Activated CD4-positive, alpha-beta T cell treated with anti-CD3 and anti-CD28 coated beads, Interleukin-2, amount 10 ng/mL, durations not matched to agents 7 days and 5 days (primary cell): ENCODE measurements at places on chromosomes 16 and 17. TPM values are rescaled to one million over a fixed set of nuclear protein-coding genes. Genes with fewer than 3 reads are reported as not detected.

TBC1D3G gene
- total RNA-seq = not detected

HBA2 gene
- not detected for total RNA-seq

TMEM92 gene
- total RNA-seq = not detected

SLC52A1 gene
- total RNA-seq = 0.82 TPM

OSGIN1 gene
- 0.48 TPM for total RNA-seq

KRT31 gene
- total RNA-seq = not detected

GRCh38 chr17:27603880-27604794 is 26.9 kb upstream of the LGALS9 start:
- H3K27me3 ChIP-seq = no peaks in the 10 kb centered on the region
- peaks cover 19% of the 10 kb centered on the region for H3K36me3 ChIP-seq
- no peak for DNase-seq
- no peak overlapping the region for H3K27ac ChIP-seq
- H3K4me1 ChIP-seq = peaks cover 15% of the 10 kb centered on the region

DNA sequence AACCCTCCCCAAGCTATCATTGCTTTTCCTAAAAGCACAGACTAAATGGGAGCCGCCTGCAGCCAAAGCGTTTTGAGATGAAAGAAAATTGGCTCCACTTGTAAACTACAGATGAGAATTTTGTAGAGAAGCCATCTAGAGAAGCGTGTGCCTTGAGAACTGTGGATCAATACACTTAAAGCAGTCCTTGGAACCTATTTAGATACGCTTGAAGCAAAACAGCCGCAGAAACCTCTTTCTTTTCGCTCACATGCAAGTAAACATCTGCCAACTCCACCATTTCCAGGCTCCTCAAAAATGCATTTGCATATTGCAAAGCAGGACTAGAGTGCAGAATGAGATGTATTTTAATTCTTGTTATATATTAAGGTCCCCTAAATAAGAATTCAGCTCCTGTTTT is 13.1 kb downstream of the KIAA0513 start:
- H3K27me3 ChIP-seq = no peaks in the 10 kb centered on the region
- H3K4me1 ChIP-seq = no peaks in the 10 kb centered on the region

DNA sequence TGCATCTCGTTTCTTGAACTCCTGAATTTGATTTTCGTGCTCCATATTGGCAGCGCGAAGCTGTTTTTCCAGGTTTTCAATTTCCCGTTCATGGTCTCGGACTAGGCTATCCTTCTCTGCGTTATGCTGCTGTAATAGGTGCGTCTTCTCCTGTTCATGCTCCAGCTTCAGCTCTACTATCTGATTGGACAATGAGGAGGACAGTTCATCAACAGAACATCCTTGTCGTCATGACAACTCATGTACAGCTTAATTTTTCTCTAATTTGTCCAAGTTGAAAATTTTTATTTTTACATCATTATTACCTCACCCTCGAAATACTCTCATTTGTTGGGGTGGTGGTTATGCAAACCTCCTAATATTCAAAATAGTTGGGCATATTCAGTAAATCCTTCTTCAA is 289.8 kb downstream of the CEP112 start:
- H3K27me3 ChIP-seq = peaks cover 2% of the 10 kb centered on the region
- H3K27ac ChIP-seq = no peak overlapping the region
- H3K4me1 ChIP-seq = no peaks in the 10 kb centered on the region

DNA sequence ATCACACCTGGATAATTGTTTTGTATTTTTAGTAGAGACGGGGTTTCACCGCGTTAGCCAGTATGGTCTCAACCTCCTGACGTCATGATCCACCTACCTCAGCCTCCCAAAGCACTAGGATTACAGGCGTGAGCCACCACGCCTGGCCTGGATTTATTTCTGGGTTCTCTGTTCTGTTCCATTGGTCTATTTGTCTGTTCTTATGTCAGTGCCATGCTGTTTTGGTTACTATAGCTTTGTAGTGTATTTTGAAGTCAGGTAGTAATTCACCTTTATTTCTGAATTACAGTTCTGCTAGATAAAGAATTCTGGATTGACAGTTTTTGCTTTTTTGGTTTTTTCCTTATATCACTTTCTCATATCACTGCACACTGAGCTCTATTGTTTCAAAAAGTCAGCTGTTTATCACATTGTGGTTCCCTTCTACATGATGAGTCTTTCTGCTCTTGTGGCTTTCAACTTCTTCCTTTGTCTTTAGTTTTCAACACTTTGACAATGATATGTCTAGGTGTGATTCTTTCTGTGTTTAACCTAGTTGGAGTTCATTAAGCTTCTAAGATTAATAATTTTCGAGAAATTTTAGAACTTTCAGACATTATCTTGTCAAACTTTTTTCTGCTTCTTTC is 98.2 kb downstream of the CA4 start:
- H3K27me3 ChIP-seq = no peaks in the 10 kb centered on the region
- no peak for DNase-seq
- H3K4me3 ChIP-seq = no peak overlapping the region
- H3K27ac ChIP-seq = no peak overlapping the region

DNA sequence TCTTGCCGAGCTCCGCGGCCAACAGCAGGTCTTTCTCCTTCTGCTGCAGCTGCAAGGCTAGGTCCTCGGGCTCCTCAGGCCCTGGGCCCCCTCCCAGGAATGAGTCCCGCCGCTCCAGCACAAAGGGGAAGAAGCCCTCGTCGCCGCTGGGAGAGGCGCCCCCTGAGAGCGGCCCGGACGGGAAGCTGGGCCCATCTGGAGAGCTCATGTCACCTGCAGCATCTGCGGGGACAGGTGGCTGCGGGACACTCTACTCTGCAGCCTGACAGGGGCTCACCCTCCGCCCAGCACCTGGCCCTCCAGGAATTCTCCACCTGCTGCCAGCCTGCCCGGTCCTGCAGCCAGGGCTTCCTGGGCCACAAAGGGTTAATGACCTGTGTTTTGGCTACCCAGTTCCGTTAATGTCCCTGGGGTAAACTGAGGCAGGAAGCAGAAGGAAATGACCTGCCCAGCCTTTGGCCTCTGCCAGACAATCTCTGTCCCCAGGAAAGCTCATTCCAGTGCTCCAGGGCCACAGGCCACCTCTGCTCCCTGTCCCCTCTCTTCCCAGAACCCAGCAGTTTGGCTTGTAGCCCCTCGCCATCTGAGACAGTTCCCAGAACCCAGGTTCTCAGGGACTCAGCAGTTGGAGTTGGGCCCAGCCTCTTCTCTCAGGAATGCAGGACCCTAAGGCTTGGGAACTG is 1.3 kb downstream of the BICDL2 start:
- H3K27me3 ChIP-seq = peaks cover 76% of the 10 kb centered on the region
- DNase-seq = no peak
- peaks cover 2% of the 10 kb centered on the region for H3K36me3 ChIP-seq
- no peak overlapping the region for H3K27ac ChIP-seq
- H3K4me3 ChIP-seq = no peak overlapping the region

DNA sequence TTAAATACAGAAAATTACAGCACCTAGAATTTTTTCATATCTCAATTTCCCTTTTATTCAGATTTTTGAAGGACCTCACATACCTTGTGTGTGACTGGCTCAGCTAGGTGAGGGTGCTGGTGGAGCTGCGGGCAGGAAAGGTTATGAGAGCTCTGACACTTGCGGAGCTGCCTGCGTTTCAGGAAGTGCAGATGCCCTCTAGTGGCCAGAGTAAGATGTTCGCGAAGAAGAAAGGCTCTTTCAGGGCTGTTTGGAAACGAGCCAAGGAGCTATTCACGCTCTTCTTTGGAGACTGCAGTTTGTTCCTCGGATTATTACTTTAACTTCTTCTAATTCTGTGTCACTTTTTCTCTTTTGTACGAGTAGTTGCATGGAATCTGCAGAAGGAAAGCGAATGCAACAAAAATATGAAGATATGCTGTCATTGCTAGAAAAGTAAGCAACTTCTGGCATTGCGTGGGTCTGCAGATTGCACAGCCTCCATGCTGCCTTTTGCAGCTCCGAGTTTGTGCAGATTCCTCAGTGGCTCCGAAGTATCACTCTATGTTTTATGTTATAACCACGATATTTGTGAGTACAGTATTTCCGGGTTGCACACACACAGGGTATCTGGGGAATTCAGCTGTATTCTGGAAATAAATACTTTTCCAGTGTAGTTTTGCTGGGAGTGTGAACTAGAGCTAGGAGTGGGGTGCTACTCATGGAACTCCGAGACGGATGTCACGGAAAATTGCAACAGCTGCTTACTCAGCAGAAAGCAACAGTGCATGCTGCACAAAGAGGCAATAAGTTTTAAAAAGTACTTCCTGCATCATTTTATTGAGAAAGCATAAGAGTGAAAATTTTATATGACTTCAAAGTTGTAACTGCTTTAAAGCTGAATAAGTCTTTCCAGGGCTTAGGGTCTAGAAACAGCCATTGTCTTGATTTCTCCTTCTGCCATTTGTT is 46.3 kb downstream of the DNAH9 start:
- no peaks in the 10 kb centered on the region for H3K27me3 ChIP-seq
- H3K4me3 ChIP-seq = no peak overlapping the region
- peak; percentile 58 for DNase-seq
- no peaks in the 10 kb centered on the region for H3K4me1 ChIP-seq

- H3K4me3 ChIP-seq = peak overlapping the region; percentile 49
- no peaks in the 10 kb centered on the region for H3K27me3 ChIP-seq
- DNase-seq = no peak
Observed at GRCh38 chr17:16286947-16287562, 66.2 kb downstream of the CENPV start.

DNA sequence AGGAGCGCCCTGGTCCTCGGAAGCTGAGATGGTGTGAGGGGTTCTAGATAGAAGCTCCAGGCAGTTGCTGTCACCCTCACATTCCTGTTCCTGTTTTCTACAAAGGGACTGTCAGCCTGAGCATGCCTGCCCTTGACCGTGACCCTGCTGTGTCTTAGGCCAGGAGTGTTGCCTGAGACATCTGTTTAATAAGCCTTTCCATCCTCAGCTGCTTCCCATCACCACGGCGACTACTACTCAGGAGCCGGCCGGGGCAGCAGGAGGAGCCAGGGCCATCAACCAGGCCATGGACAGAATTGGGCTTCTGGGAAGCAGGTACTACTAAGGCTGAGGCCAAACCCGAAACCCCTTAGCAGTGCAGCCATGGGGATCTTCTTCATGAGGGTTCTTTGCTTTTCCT is 151.4 kb downstream of the KATNIP start:
- no peak overlapping the region for H3K4me3 ChIP-seq
- no peaks in the 10 kb centered on the region for H3K27me3 ChIP-seq
- DNase-seq = no peak
- H3K27ac ChIP-seq = no peak overlapping the region
- no peaks in the 10 kb centered on the region for H3K4me1 ChIP-seq

- H3K27me3 ChIP-seq = peaks cover 2% of the 10 kb centered on the region
- no peaks in the 10 kb centered on the region for H3K36me3 ChIP-seq
- DNase-seq = no peak
- H3K4me3 ChIP-seq = no peak overlapping the region
Observed at GRCh38 chr17:14777291-14777690, 476.4 kb downstream of the HS3ST3B1 start.

- no peak overlapping the region for H3K4me3 ChIP-seq
- DNase-seq = no peak
- no peak overlapping the region for H3K27ac ChIP-seq
- H3K36me3 ChIP-seq = no peaks in the 10 kb centered on the region
Observed at GRCh38 chr16:13245713-13246377, 344.4 kb downstream of the SHISA9 start.

GRCh38 chr17:79933863-79934652 is 94.8 kb upstream of the CBX4 start:
- peaks cover 44% of the 10 kb centered on the region for H3K27me3 ChIP-seq
- no peak overlapping the region for H3K4me3 ChIP-seq
- no peaks in the 10 kb centered on the region for H3K36me3 ChIP-seq
- H3K27ac ChIP-seq = no peak overlapping the region
- DNase-seq = no peak
- peaks cover 13% of the 10 kb centered on the region for H3K4me1 ChIP-seq

DNA sequence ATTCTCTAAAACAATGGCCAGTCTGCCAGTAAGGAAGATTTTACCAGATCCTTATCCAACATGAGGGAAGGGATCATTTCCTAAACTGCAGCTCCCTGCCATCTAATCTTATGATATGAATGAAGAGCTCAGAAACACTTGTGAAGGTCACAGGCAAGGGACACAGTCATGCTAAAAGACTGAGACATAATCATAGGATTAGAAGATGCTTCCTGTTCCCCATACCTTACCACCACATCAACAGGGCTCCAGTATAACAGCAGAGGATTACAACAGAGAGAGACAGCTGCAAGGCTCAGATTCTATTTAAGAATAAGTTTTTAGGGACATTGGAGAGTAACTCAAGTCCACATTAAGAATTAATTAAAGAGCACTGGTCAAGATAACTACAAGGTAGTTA is 93.3 kb downstream of the BRIP1 start:
- no peak overlapping the region for H3K27ac ChIP-seq
- H3K36me3 ChIP-seq = peaks cover 58% of the 10 kb centered on the region

- H3K36me3 ChIP-seq = no peaks in the 10 kb centered on the region
- H3K4me3 ChIP-seq = no peak overlapping the region
- no peaks in the 10 kb centered on the region for H3K27me3 ChIP-seq
- no peak for DNase-seq
- no peak overlapping the region for H3K27ac ChIP-seq
Observed at GRCh38 chr16:61858988-61859387, 177.2 kb downstream of the CDH8 start.

DNA sequence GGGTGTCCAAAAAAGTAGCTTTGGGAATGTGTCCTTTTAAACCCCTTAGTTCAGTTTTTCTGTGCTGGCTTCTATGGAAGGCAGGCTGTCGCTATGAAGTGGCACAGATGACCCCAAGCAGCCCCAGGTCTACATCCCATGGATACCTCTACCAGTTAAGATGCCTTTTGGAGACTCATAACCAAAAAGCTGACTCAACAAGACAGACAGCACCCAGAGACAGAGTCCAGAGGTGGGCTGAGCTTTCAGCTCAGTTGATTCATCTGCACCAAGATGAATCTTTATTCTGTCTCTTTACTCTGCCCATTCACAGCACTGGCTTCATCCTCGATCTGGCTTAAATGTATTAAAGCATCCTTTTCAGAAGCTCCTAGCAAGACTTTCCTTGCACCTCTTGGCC is 29.8 kb upstream of the RBBP6 start:
- peaks cover 6% of the 10 kb centered on the region for H3K27me3 ChIP-seq
- H3K4me3 ChIP-seq = no peak overlapping the region
- no peaks in the 10 kb centered on the region for H3K36me3 ChIP-seq
- no peak overlapping the region for H3K27ac ChIP-seq
- DNase-seq = no peak

DNA sequence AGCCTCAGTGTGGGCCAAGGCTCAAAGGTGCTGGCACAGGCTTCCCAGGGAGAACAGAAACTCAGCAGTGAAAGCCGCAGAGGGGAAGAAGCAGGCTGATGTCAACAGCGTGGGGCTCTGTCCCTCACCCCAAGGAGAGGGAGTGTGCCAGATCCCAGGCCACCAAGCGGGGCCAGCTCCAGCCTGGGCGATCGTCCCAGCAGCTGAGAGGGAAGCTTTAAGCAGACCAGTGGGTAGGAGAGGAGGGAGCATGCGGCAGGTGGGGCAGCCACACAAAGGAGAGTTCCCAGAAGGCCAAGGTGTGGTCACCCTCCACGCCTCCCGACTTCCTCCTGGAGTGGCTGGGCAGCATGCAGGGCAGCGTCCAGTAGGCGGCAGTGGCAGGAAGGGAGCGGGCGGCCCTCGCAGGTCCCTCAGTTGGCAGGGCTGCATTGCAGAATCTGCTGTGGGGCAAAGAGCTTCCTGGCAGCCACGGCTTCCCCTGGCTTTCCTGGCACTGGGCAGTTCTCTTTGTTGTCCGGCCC is 6.0 kb downstream of the SYNGR2 start:
- DNase-seq = no peak
- H3K4me1 ChIP-seq = peaks cover 68% of the 10 kb centered on the region
- no peak overlapping the region for H3K4me3 ChIP-seq
- no peaks in the 10 kb centered on the region for H3K27me3 ChIP-seq
- H3K27ac ChIP-seq = peak overlapping the region; percentile 92
- peaks cover 38% of the 10 kb centered on the region for H3K36me3 ChIP-seq
